RPMI8226 (cell line): ENCODE measurements at places on chromosomes 16 and 17.

DNA sequence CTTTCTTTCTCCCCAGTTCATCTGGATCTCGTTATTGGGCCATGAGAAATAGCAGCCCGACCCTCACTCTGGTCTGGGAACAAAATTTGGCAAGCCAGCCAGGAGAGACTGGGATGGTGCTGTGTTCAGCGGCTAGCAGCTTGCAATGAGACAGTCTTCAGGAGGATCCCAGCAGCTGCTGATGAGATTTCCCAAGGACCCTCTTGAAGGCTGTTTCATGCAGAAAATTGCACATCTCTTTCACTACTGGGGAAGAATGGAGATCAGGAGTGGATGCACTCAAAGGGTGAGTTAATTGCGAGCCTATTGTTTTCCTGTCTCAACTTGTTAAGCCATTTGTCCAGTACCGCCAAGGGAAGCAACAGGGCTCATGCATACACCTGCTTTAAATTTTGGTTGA, 5.5 kb upstream of the COIL start:
- DNase-seq = no peak

DNA sequence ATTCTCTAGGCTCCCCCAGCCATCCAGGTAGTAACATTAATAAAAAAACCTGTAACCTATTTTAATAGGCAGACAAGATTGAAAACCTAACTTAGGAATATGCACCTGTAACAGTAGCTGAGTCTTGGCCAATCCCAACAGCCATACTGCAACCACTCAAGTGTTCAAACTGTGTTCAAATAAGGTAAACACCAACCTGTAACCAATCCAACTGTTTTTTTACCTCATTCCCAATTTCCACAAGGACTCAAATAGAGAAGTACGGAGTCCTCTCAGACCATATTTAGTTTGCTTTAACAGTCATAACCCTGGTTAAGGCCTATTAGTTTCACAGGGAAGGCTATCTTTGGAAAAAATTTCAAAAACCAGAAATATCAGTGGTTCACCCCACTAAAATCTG, 40.4 kb upstream of the NOS2 start:
- no peak for DNase-seq

DNA sequence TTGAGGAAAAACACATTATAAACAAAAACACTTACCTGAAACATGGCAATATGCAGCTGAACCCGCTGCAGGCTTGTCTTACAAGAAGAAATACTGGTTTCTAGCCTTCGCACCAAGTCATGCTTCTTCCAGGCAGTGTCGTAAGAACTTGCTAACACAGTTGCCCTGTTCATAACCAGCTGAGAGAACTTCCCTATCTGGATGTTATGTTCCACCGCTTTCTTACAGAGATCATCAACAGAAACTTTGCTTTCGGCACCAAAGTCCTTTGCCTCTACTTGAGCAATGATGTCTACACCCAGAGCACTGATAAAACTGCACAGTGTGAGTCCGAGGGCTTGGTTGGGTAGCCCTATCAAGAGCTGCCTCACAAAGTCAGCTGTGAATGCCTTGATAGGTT, 27.9 kb upstream of the ARL6IP1 start:
- DNase-seq = no peak

- no peak for DNase-seq
Measured at GRCh38 chr17:13027246-13027645, 9.4 kb upstream of the ELAC2 start.

- DNase-seq = no peak
Measured at GRCh38 chr17:8870406-8871040, 3.0 kb upstream of the PIK3R6 start.

- DNase-seq = peak; percentile 69
Measured at GRCh38 chr16:18969050-18969854, 14.5 kb upstream of the TMC7 start.

- DNase-seq = no peak
Measured at GRCh38 chr17:522919-523318, 170.3 kb upstream of the RPH3AL start.

- DNase-seq = no peak
Measured at GRCh38 chr16:62585041-62585545, 548.9 kb upstream of the CDH8 start.

DNA sequence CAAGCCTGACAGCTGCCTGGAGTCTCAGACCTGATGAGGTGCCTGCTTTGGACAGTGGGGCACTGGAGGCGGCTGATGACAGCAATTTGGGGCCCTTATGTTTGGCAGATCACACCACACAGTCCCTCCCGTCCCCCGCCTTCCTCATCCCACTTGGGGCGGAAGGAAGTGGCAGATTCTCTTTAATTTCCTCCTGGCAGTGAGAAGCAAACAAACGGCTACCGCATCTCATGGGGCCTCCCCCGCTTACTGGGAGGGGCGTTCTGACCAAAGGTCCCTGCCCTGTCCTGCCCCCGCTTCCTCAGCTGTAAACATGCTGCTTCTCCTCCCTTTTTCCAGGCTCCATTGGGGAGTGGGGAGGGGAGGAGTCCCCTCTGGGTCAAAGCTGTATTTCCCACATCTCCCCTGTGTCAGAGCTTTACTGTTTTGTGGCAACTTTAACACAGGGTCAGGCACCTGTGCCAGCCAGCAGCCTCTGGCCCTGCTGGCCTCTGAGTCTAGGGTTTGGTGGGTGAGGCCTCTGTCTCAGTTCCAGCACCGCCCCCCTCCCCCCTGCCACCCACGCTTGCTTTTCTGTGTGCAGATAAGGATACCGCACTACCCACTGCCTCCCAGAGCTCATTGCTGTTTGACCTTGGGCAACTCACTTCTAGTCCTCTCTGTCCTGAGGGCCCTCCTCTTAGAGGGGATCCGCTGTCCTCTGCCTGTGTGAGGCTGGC, 5.4 kb upstream of the NFATC3 start:
- no peak for DNase-seq

GRCh38 chr17:71441098-71441497, 679.7 kb upstream of the SOX9 start:
- DNase-seq = no peak

DNA sequence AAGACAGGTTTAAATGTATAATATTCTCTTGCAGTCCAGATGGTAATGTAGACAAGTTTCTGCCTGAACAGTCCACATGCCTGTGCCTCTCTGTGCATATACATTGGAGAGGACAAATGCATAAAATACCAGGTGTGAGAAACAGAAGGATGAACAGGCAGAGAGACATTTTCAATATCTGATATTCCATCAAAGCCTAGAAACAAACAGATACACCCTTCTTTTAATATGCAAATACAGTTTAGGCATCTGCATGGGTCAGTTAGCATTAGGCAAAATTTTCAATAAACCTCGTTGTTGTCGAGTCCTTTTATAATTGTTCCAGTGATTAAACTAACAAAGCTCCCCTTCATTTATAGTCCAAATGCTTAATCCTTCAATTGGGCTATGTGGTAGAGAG, 897 bp downstream of the OMG start:
- DNase-seq = no peak

DNA sequence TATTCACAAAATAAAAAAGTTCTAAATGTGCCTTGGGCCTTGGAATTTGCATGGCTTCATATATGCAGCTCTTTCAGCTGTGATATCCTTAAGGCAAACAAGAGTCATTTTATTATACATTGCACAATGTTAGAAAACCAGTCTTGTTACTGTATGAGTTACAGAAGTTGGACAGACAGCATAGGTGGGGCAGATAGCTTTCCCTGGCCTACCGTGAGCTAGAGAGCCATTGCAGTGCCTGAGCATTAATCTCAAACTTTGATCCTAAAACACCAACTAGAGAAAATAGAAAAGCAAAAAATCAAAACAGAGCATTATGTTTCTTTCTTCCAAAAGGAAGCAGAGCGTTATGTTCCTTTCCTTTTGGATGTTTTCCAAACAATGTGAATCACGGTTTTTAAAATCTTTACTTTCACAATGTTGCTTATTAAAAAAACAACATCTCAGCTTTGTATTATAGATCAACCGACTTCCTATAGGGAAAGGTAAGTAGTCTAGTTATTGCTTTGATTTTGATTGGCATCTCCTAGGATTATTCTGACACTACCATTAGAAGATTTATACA, 32.2 kb downstream of the ARHGAP44 start:
- no peak for DNase-seq

DNA sequence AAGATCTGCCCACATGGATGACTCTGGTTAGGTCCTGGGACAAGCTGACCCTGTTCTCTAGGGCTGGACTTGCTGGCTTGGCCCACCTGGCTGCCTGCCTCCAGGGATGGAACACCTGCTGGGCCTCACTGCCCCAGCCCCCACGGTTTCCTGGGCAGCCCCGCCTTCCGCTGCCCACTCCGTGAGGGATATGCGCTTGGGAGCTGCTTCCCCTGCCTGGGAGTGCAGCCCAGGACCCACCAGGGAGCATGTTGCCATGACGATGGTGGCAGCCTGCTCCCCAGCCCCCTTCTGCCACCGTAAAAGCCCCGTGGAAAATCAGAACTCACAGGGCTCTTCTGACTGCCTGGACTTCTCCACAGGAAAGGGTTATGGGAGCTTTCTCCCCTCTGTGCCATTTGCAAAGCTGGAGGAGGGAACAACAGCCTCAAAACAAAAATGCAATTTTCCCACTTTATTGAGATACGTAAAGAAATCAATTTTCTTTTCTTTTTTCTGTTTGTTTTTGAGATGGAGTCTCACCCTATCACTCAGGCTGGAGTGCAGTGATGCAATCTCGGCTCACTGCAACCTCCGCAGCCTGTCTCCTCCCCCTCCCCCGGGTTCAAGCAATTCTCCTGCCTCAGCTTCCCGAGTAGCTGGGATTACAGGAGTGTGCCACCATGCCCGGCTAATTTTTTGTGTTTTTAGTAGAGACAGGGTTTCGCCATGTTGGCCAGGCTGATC, 18.0 kb upstream of the GAS7 start:
- no peak for DNase-seq

DNA sequence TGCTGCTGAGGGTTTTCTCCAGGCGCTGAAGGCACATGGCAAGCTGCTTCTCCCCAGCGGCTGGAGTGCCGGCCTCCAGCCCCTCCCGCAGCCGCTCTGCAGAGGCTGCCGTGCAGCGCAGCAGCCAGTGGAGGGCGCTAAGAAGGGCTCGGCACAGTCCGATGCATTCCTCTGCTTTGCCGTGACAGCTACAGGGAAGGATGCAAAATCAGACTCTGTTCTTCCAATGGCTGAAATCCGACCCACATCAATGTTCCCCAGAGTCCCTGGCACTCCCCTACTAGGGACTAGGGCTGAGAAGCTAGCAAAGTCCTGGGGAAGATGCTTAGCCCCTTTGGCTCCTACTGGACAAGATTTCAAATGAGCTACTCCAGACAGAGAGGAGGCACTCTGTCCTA, 19.0 kb downstream of the MED24 start:
- DNase-seq = no peak

- no peak for DNase-seq
Measured at GRCh38 chr16:88330971-88331890, 51.5 kb upstream of the ZNF469 start.

DNA sequence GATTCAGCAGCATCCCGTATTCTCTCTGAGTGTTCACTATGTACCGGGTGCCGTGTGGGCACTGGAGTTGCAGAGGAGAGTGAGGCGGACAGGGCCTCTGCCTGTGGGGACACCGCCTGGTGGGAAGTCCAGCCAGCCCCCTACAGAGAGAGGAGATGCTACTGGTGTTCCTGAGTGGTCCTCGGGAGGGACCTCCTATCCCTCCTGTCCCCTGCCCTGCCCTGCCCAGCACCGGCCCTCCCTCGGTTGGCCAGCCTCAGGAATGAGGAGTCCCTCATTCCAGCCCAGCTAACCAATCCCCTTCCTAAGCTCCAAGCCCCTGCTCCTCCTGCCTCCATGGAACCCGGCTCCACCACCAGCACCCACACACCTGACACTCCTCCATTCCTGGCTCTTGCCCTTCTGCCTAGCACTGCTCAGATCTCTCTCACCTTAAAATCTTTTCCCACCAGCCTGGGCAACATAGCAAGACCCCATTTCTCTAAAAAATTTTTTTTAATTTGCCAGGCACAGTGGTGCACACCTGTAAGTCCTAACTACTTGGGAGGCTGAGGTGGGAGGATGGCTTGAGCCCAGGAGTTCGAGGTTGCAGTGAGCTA, 2.0 kb downstream of the ASGR2 start:
- DNase-seq = no peak

DNA sequence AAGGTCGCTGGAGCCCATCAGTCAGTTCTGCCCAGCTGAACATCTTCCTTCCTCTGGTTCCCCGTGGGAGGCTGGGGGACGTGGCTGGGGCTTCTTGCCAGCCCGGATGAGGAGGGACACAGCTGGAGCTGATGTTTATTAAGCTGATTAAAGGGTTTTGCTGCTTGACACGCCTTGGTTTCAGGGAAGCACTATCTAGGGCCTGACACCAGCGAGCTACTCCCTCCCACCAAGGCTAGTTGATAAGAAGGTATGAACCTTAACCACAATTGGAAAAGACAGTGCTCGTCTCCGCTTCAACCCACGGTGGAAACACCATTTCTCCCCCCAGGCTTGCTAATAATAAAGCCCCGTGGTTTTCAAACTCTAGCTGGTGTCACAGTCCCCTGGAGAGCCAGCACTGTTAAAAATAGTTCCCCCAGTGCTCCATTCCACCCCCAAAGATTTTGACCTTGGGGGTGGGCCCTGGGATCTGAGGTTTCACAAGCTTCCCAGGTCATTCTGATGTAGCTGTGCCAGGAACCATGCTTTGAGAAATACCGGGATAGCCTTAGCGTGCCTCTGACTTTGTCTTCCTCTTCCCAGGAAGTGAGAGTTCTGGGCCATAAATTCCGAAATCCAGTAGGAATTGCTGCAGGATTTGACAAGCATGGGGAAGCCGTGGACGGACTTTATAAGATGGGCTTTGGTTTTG, 5.5 kb downstream of the DHODH start:
- DNase-seq = no peak

DNA sequence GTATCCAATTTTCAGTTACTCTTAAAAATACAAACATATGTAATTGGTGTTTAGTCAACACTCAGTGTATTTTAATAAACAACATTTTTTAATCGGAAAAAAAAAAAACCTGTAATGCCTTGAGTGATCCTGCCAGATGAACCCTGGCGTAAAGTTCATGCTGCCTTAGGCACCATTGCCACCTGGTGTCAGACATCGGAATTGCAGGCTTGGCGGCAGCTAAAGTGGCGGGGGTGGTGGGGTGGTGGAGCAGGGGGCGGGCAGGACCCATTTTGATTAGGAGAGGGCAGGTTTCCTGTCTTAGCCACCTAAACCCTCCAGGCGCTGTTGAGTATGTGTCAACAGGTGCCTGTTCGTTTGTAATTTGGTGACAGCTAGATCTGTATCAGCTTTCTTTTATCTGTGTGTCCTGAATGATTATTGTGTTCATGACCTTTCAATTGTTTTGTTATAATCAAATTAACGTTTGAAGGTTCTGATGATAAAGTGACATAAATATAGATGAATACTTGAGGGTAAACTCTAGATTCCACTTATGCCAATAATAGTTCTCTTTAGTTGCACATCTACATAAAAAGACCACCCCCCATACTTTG, 588.7 kb downstream of the CDH13 start:
- peak; percentile 51 for DNase-seq

GRCh38 chr17:51508048-51508447, 247.7 kb downstream of the UTP18 start:
- DNase-seq = no peak
